ENCODE measurements at places on chromosomes 11 and 22.
A peak's percentile ranks its signal among the peaks of the same experiment; 100 is the strongest.

DNA sequence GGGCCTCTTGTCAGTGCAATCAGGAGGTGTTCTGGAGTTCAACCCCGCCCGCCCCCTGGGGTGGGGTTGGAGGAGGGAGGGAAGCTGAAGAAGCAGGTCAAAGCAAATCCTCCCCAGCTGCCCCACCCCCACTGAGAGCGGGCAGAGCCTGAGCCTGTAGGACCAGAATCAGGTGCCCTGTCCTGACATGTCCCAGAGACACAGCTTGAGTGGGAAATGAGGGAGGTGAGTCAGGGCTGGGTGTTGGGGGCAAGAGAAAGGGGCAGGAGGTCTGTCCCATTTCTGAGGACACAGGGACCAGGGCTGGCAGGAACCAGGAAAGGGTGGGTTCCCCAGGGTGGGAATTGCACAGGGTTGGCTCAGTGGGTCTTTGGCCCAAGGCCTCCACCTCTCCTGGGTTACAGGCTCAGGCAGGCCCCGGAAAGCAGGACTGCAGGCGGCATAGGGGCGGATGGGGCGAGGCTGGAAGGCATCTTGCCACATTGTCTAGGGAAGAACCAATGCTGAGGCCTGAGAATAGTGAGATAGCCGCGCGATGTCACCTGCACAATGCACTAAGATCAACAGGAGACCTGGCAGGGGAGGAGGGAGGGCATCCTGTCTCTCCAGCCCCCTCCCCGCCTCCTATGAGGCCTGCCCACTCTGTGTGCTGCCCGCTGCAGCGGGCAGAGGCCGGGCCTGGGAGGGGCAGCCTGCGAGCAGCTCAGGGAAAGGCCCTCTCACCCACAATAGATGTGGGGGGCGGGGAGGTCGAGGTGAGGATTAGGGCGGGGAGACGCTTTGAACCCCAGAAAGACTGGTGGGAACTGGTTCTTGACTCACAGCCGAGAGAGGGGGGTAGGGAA is 32.4 kb downstream of the NECTIN1 start:
- no peak for DNase-seq

GRCh38 chr11:1908618-1909017 is 10.9 kb upstream of the TNNT3 start:
- no peak for DNase-seq

DNA sequence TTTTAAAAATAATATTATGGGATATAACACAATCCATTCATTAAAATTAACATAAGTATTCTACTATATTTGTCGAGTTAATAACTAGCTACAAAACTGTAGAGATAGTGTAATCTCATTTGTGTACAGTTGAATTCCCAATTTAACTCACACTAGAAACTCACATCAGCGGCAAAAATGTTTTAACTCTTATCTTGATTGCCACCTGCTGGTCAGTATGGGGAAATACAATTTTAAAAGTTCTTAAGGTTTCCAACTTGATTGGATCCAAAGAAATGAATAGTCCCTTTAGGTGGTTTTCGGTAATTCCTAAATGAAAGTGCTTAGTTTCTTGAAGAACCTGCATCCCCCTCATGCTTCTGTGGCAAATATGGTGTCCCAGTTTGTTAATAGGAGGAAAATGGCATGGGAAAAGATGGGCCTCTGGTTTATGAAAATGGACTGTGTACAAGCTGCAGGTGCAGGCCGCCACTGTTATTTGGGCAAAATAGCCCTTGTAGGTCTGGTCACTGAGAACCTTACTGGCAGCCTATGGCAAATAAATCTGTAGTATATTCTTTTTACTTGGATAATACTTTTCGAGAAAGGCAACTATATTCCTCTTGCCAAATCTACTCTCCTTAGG is 33.7 kb upstream of the SLC17A6 start:
- peak; percentile 16 for DNase-seq

- DNase-seq = no peak
These were observed 92.6 kb downstream of the PKNOX2 start for GRCh38 chr11:125257190-125257579.

DNA sequence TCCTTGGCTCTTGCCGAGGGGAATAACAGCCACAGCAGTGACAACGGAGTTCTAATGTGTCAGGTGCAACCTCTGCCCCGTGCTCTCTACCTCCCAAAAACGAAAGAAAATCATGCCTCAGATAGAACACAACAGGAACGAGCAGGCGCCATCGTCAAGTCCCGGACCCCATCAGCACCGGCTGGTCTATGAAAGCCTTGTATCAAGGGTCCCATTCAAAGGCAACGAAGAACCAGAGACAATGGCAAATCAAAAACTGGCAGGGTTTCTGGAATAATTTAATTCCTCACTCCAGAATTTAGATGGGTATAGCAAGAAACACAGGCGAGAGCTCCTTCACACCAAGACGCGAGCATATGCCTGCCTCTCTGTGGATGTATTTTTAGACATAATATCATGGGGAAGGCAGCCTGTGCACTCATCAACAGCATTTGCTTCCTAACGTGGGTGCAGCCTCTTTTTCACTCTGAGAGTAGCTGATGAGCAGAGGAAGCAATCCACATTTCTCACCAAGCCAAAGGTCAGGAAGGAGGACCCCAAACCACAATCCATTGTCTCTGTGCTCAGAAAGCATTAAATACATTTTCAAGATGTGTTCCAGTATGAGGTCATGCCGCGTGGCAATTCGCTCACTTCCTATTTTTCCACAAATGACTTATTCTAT is 193.4 kb upstream of the BLID start:
- DNase-seq = no peak

GRCh38 chr11:43577566-43578264 is 102.8 kb upstream of the HSD17B12 start:
- DNase-seq = no peak

GRCh38 chr22:47653921-47654320 is 891.5 kb downstream of the TBC1D22A start:
- no peak for DNase-seq

DNA sequence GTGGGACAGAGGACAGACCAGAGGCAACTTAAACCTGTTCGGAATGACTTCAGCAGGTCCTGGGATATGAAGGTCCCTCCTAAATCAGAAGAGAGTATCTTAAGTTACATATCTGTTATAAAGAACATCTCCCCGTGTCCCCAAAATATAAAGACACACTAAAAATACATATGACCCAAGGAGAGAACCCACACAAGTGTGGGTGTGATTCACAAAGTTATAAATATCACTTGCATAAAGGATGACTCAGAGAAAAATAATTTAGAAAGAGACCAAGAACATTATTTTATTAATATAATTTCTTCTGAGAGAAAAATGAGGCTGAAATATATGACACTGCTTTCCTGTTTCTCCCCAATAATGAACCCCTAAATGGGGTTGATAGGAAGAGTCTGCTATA is 14.2 kb downstream of the OR5B21 start:
- no peak for DNase-seq

DNA sequence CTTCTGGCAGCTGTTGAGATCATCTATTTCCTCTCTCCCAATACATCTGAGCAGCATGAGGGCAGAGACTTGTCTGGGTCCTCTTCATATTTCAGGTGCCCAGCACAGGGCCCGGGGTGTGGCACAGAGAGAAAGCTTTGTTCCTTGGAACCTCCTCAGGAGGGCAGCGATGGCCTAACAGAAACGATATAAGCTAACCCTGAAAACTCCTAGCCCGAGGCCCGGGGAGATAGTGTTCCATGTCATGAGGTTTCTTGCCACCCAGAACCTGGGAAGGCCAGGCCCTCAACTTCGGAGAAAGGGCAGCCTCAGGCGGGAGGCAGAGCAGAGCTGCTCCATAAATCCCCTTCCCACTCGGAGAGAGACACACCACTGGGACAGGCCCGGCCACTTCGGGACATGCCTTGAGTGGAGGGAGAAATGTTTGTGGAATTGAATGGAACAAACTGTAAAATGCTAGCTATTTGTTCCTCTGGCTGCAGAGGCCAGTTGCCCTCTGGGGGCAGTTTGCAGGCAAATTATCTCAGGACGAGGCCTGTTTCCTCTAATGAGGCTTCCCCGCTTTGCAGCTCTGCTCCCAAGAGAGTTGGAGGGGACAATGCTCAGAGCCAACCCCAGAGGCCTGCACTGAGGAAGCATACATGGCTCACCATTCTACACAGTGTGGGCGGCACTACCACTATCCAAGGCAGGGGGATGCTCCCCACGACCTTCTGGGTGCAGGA is 11.6 kb downstream of the ARRB1 start:
- DNase-seq = no peak

DNA sequence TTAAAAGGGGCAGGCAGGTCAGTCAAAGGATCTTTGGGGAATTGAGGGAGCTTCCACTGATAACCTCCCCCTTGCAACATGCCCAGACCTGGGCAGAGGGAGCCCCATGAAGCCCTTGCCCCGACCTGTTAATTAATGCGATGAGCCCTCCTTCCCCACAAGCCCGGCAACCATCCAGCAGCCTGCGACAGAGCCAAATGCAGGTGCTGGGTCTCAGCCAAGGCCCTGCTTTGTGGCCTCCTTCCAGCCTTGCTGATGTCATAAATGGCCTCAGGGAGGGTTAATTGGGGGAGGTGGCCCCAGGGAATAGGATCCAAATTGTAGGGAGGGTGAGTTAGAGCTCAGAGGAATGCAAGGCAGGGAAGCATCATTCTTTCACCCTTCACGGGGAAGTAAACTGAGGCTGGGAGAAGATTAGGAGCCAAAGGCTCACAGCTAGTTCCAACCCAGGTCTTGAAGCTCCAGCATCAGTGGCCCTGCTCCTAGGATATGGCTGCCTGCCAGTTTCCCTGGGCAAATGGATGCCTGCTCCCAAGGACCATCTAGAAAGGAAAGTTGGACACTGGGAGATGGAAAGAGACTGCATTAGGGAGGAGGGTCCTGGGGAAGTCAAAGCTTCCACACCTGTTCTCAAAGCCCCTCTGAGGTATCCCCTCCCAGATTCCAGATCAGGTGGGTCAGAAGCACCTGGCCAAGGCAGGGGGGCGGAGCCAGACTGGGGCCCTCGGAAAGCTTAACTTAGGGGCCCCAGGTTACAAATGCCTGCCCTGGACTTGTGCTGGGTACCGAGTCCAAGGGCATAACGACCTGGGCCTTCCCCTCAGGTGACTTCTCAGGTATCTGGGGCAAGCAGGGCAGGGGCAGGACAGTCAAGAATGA is 34.1 kb downstream of the LMO1 start:
- DNase-seq = no peak

- DNase-seq = no peak
These were observed 20.7 kb downstream of the PLAAT5 start for GRCh38 chr11:63470311-63470710.

GRCh38 chr22:40276996-40277823 is 69.1 kb upstream of the ADSL start:
- no peak for DNase-seq

GRCh38 chr11:123218451-123218850 is 23.4 kb upstream of the CLMP start:
- DNase-seq = no peak

DNA sequence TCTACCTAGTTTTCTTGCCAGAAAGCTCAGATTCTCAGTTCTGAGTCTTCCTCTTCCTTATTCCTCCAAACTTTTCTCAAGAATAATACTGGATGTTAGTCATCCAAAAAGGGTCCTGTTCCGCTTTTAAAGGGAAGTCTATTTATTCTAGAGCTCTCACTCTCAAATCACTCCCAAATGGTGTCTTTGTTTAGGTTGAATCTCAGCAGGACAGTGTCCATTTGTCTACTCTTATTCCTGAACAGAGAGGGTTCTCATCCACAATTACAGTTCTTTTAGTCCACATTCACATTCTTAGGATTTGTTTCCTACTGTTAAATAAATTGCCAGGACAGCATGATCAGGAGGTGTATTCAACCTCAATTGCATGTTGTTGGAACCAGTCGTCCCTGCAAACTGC is 61.3 kb downstream of the MUC15 start:
- no peak for DNase-seq

- peak; percentile 61 for DNase-seq
These were observed 67.1 kb downstream of the CD82 start for GRCh38 chr11:44632466-44633123.

DNA sequence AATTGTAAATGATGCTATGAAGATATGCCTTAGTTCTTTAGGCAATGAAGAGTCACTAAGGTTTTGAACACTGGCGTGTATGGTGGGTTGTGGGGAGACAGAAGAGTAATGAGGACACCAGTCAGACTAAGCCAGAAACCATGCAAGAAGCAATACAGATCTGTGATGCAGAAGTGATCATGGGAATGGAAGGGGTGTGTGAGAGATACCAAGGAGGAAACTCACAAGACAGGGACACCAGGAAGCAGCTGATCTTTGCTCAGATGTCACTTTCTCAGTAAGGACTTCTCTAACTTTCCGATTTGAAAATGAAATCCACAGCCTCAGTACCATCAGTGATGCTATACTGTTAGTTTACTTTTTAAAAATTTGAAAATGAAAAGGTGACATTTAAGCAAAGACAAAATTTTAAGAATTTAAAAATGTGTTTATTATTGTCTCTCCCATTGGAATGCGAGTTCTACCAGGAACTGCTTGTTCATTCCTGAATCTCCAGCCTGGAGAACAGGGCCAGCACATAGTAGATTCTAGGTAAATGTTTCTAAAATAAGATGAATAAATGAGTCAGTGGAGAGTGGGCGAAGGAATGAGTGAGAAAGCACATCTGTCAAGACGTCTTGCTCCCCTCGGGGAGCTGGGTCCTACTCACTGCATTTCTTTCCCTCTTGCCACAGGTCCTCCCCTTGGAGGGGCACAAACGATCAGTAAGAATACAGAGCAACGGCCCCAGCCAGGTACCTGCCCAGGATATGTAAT is 60.4 kb downstream of the KCNJ1 start:
- DNase-seq = no peak

GRCh38 chr11:119481667-119482400 is 58.9 kb upstream of the THY1 start:
- no peak for DNase-seq

Measured in GM20000 (cell line).